ENCODE measurements at places on chromosomes 1 and 21.

DNA sequence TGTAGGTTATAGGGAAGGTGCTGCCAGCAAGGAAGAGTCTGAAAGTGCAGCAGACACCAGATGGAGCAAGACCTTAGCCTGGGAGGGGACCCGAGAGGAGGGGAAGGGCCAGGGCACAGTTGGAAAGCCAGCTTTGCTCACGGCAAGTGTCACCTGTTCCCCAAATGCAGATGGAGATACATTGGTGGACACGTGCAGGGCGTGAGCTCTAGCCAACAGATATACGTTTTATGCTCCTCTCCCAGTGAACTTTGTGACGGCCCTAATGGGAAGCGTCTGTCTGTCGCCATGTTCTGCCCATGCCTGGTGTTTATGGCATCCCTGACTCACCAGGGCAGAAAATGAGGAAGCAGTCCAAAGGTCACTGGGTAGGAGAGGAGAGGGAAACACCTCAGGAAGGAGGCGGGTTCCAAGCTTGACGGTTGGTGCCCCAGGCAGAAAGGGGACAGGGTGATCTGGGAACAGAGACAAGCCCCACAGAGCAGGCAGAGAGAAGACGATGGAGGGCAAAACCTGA lies 7.6 kb downstream of the GPA33 start:
- no peak for DNase-seq

- DNase-seq: no peak
These were observed 642 bp upstream of the SLC16A1 start for GRCh38 chr1:112956544-112957132.

DNA sequence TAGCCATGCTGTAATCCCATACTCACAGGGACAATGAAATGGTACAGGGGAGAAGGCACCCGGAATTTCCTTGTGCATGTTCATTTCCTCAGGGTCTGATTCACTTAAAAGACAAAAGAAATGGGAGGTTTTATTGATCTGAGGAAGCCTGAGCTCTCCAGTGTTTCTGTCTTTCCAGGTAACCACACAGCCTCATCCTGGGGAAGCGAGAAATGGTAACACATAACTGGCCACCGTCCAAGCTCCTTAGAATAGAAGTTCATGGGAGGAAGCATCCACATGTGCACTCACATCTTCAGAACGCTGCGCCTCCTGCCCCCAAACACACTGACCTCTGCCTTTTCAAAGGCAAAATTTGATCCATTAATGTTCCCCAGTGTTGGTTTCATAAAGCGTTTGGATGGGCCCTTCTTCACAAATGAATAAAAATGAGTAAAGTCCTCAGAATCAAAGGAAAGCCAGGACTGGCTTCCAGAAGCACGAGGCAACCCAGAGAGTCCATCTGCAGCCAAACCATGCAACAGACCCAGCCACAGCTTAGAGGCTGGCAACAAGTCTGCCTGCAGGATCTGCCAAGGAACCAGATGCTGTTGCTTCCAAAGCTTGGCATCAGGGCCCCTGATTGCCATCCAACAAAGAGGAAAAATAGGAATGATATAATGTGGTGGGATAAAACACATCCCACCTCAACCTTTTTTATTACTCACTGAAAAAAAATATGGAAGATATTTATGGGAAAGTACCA lies 120.3 kb downstream of the ZBTB18 start:
- no peak for DNase-seq

DNA sequence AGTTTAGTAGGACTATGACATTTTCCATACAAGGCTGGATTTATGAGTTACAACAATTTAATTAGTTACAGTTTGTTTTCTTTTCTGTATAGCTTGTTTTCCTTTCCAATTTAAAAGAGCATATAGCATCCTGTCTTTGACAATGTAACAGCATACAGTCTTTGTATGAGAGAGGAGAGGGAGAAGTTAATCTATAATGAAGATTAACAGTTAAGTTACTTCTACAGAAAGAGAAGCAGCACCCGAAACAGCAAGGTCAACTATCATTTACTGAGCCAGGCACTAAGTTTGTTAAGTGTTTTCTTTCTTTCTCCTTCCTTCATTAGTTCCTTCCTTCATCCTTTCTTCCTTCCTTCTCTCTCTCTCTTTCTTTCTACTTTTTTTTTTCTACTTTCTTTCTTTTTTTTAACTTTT lies 52.3 kb upstream of the RAB4A start:
- no peak for DNase-seq

DNA sequence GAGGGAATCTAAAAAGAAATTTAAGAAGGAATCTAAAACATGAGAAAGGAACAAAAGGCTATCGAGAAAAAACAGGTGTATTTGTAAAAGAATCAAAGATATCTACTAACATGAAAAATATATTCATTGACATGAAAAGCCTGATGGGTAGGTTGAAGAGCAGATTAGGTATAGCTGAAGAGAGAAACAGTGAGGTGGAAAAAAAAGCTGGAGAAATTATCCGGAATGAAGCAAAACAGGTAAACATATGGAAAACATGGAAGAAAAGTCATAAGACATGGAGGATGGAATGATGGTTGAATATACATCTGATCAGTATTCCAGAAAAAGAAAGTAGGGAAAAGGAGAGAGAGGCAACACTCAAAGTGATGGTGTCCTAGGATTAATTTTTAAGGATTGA lies 9.6 kb downstream of the EVA1C start:
- no peak for DNase-seq

- no peak for DNase-seq
These were observed 168.2 kb upstream of the DPT start for GRCh38 chr1:168897249-168897648.

DNA sequence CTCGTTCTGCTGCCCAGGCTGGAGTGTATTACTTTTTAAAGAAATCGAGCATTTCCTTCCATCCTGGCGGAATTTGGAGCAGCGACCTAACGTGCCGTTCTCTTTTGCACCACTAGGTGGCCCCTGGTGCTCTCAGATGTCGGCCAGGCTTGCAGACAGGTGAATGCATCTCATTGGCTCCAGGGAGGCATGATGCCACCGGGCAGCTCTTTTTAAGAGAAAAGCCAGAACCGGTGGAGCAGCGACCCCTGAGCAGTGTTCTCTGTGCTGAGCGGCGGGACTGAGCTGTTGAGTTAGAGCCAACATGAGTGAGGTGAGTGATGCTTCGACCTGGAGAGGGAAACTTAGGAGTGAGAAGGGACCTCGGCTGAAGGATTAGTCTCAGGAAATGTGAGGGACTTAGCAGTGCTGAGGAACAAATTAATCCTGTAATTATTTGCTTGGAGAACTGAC lies at the start of gene PCP4:
PCP4 (plus strand) TSS at position 241 of the 453 bp plus-strand sequence; CDS start at position 305, 64 bp downstream.
- peak; percentile 32 for DNase-seq

GRCh38 chr1:39436842-39437241 lies 54.6 kb upstream of the BMP8A start:
- DNase-seq: no peak

DNA sequence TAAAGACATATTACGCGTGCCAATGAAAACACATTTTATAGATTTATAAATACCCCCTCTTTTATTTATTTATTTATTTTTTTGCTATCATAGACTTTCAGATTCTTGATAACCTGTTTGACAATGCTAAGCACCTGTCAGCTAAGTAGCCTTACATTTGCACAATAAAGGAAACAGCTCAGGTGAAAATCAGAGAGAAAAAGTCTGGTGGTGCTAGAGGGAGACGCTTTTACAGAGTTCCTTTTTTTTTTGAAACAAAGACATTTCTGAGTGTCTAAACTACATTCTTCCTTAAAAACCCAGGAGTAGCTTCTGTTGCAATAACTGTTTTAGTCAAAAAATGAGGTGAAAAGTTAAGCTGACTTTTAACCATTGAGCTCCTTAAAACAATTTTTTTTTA lies 1611.6 kb downstream of the NCAM2 start:
- no peak for DNase-seq

DNA sequence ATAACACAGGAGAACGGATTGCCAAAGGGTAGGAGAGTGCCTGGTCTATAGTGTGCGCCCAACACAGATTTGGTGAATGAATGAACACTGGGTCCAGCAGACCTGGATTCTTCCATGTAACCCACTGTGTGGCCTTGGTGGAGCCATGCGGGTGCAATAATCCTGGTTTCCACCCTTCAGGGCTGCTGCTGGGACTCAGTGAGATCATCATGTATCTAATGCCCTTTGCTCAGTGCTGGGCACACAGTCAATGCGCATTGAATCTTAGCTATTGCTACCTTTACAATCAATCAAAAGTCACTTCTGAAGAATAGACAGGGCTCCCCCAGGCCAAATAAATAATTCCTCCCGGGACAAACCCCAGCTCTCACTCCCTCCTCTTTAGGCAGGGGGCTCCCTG lies 5.8 kb upstream of the EPHA2 start:
- DNase-seq: no peak

DNA sequence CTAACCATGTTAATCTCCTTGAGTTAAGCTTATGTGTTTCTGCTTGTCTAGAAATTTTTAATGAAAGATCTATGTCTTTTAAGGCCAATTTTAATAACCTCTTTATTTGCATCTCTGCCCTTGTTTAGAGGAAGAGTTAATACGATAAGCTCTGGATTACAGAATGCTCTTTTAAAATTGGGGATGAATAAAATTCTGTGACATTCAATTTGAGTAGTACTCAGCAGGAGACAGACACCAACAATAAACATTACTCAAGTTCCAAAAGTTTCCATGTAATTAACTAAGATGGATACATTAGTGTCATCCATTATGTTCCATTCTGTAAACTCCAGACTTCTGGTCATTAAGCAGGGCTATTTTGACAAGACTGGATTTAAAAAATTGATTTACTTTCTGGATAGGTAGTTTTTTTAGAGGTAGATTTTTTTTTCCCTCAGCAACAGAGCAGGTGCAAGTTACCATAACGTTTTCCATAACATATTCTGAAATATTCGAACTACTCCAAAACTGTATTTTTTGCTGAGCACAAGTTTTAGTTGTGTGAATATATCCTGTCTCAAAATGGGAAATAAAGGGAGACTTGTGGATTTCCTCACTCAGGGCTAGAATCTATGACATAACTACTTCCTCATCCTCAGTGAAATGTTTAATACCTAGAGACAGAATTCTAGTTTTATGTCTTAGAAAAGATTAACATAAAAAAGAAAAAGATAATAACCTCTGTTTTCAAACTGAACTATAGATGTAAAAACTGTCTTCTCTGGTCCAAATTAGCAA lies 221.7 kb downstream of the NEGR1 start:
- DNase-seq: no peak

DNA sequence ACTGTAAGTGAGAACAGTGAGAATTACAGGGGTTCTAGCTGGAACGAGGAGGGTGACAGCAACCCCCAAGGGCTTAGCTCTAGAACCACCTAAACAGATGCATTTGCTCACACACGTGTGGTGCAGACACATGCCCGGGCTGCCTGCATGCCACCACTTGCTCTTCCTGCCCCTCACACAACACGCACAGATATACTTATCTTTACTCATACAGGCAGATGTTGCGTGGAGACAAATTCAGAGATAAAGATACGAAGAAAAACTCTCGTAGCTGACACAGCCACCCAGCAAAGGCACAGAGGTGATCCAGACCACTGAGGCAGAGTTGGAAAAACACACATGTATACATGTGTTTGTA lies 13.5 kb downstream of the VANGL1 start:
- no peak for DNase-seq

GRCh38 chr21:25903607-25904006 lies 168.8 kb downstream of the GABPA start:
- DNase-seq: no peak

DNA sequence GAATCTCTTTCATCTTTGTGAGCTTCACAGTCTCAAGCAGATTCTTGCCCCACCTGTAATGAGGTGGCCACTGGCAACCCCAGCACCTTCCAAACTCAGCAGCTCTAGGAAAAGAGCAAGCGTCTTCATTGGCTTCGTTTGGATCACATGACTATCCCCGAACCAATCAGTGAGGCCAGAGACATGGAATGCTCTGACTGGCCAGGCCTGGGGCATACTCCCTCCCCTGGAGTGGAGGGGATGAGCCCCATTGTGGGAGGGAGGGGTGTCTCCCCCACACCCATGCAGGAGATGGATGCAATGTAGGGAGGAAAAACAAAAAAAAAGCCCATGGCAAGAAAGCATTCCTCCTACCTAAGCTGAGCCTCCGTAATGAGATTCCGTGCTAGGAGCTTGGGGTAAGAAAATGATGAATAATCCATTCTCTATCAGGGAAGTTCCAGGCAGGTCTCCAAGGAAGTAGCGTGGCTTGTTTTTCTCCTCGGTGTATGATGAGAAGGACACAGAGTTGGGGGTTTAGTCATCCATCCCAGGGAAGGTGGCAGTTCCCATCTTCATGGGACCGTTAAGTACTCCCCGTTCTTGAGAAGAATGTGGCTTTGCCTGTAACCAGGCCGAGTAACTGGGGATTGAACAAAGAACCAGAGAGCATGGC lies 32.7 kb downstream of the FHAD1 start:
- DNase-seq: no peak

- no peak for DNase-seq
These were observed 485.7 kb downstream of the NUF2 start for GRCh38 chr1:163807331-163808049.

GRCh38 chr1:63575340-63575826 lies 17.8 kb upstream of the PGM1 start:
- no peak for DNase-seq

- DNase-seq: no peak
These were observed 92.5 kb downstream of the CDC42BPA start for GRCh38 chr1:227225715-227226346.

DNA sequence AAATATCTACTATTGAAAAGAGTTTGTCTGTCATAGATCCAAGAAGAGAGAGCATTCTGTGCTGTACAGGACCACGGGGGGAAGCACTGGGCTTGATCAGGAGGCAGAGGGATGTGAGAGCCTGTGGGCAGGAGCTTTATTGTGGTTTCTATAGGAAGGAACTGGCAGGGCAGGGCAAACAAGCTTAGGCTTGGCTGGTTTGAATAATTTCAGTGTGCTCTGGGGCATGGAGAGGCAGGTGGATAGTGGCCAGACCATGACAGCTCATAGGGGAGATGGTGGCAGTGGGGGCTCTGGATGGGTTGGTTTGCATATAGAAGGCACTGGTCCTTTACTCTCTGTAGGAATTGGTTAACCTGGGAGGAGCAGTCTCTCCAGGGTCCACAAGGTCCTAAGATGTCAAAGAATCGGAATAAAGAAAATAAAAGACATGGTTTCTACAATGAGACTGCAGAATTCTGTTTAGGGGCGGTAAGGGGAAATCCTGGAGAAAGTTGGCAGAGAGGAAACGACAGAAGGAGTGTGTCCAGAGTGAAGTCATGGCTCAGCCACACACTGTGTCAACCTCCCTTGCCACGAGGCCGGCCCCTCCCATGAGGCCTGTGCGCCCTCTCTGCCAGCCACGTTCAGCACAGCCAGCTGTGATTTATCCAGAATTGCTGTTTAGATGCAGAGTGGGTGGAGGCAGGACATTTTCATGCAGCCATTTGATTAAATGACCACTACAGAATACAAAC lies 81.7 kb upstream of the PGBD5 start:
- DNase-seq: no peak

- no peak for DNase-seq
These were observed 30.2 kb downstream of the COA7 start for GRCh38 chr1:52667984-52668383.

- no peak for DNase-seq
These were observed 37.8 kb upstream of the CD2 start for GRCh38 chr1:116716391-116716790.

- no peak for DNase-seq
These were observed 167.2 kb downstream of the RUNX1 start for GRCh38 chr21:34881839-34882371.

GRCh38 chr1:53968125-53968513 lies 22.0 kb downstream of the LRRC42 start:
- no peak for DNase-seq
